Activated CD8-positive, alpha-beta memory T cell treated with anti-CD3 and anti-CD28 coated beads for 24 hours (primary cell): ENCODE measurements at places on chromosomes 7 and 10.

DNA sequence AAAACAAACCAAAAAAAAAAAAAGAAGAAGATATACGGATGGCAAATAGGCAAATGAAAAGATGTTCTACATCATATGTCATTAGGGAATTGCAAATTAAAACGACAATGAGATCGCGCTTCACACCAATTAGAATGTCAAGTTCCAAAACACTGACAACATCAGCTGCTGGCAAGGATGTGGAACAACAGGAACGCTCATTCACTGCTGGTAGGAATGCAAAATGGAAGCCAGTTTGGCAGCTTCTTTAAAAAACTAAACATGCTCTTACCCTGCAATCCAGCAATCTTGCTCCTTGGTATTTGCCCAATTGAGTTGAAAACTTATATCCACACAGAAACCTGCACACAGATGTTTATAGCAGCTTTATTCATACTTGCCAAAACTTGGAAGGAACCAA lies 34.8 kb downstream of the CALML5 start:
- no peak for DNase-seq

DNA sequence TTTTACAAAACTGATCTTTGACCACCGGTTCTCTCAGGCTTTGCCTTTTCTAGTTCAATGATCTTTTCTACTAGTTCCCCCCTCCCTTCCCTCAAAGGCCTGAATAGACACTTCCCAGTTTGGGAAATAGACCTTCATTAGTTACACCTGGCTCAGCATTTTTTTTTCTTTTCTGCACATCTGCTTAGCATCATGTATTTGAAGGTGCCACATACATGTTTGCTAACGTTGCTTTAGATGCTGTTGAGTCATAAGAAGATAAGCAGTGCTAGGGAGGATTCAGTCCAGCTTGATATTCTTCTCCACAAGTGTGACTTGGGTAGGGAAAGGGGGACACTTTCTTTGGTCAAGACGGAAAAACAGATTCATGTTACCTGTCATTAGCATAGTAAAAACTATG lies 78.3 kb downstream of the BICC1 start:
- DNase-seq: no peak

GRCh38 chr10:92880233-92880861 lies 32.0 kb downstream of the EXOC6 start:
- no peak for DNase-seq

DNA sequence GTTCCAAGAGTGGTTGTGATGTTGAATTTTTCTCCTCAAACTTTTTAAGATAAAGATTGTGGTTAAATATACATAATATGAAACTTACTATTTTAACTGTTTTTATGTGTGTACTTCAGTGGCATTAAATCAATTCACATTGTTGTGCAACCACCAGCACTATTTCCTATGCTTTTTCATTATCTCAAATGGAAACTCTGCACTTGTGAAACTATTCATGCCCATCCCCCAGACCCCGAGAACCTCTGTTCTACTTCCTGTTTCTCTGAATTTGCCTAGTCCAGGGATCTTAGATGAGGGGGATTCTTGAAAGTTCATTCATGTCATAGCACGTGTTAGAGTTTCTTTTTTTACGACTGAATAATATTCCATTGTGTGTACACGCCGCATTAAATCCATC lies 67.0 kb downstream of the WDR37 start:
- DNase-seq: no peak

DNA sequence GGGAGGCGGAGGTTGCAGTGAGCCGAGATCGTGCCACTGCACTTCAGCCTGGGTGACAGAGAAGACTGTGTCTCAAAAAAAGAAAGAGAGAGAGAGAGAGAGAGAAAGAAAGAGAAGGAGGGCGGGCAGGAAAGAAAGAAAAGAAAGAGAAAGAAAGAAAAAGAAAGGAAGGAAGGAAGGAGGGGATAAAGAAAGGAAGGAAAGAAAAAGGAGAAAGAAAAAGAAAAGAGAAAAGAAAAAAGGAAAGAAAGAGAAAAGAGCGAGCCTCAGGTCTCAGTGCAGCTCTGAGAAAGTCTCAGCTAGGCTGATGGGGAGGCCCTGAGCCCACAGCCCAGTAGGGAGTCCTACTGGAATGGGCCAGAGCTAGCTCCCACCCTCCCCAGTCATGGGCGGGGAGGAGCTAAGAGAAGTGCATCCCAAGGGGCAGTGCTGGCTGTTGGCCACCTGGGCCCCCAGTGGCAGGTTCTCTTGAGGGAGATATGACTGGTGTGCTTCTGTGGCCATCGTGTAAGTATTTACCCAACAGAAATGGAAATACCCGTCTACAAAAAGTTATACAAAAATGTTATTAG lies 69.3 kb downstream of the ABRAXAS2 start:
- no peak for DNase-seq

DNA sequence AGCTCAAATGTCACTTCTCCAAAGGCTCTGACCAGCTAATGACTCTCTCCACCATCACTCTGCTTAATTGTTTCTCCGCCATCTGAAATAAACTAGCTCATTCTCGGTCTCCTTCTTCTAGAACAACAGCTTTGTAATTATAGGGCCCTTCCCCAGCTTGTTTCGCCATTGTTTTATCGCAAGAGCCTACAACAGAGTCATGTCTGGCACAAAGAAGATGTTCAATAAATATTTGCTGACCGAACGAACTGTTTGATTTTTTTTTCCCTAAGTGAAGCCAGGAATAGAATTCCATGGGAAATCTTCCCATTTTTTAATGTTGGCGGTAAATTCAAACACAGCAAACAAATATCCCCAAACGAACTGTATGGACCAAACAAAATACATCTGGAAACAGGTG lies 63.8 kb upstream of the NMT2 start:
- DNase-seq: no peak

- DNase-seq: no peak
These were observed 171.7 kb downstream of the FAM107B start for GRCh38 chr10:14602807-14603533.

GRCh38 chr7:44618753-44619152 lies 12.3 kb downstream of the OGDH start:
- no peak for DNase-seq

DNA sequence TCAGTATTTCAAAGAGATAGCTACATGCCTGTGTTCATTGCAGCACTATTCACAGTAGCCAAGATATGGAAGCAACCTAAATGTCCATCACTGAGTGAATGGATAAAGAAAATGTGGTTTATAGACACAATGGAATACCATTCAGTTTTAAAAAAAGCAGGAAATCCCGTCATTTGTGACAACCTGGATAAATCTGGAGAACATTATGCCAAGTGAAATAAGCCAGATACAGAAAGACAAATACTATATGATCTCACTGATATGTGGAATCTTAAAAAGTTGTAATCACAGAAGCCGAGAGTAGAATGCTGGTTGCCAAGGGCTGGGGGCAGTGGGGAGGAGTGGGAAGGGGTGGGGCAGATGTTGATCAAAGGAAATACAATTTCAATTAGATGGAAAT lies 235.8 kb upstream of the IGFBP3 start:
- no peak for DNase-seq

- no peak for DNase-seq
These were observed 58.9 kb downstream of the CALML3 start for GRCh38 chr10:5583525-5584175.

GRCh38 chr7:39187130-39187529 lies 209.4 kb downstream of the POU6F2 start:
- DNase-seq: no peak

- no peak for DNase-seq
These were observed 4.7 kb upstream of the ITPRIP start for GRCh38 chr10:104342941-104343411.

GRCh38 chr10:32357056-32357735 lies 10.2 kb upstream of the EPC1 start:
- DNase-seq: no peak

DNA sequence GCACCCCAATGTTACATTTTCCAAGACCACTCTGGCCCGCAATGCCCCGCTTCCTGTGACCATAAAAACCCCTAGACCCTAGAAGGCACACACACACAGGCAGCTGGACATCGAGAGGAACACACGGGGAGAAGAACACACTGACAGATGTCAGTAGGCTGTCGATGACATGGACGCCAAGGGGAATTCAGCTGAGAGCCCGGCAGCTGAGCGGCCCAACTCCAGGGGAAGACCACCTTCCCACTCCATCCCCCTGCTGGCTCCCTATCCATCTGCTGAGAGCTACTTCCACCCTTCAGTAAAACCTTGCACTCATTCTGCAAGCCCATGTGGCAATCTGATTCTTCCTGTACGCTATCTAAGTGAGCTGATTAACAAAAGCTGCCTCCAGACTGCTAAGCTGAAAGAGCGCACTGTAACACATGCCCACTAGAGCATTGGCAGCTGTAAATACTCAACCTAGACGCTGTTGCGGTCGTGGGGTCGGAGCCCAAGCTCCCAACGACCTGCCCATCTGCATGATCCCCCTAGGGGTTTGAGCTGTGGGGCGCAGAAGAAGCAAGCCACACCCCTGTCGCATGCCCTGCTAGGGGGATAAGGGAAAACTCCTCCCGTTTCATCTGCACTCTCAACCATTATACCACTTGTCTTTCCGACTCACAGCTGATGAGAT lies 843.6 kb upstream of the POT1 start:
- no peak for DNase-seq

DNA sequence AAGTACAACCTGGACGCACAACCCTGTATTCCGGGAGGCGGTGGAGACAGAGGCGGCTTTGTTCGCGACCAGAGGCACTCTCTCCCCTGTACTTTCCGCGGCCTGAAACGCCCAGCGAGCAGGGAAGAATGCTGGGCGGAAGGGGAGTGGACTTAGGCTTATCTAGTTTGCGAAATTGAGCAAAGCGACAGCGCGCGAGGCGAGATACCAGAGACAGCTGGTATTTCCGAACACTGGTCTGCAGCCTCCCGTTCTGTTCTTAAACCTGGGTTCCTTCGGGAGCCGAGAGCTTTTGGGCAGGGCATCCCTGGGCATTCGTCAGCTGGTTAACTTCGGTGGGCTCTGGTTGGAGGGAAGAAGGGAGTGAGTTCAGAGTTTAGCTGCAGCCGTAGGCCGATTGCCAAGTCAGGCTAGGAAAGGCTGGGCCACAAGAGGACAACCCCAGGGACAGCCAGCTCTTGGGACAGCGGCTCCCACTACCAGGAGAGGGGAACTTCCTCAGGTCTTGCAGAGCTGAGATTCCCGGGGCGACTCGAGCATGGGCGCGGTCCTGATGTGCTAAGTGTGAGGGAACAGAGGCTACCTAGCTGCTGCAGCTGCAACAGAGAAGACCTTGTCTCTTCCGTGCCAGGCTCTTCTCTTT lies 3.9 kb downstream of the HMX3 start:
- DNase-seq: peak; percentile 62

GRCh38 chr7:80165177-80165576 lies 30.5 kb downstream of the GNAI1 start:
- DNase-seq: no peak

- no peak for DNase-seq
These were observed 66.3 kb upstream of the ZRANB1 start for GRCh38 chr10:124875596-124875995.

- DNase-seq: no peak
These were observed 9.2 kb downstream of the LHPP start for GRCh38 chr10:124470544-124471434.

DNA sequence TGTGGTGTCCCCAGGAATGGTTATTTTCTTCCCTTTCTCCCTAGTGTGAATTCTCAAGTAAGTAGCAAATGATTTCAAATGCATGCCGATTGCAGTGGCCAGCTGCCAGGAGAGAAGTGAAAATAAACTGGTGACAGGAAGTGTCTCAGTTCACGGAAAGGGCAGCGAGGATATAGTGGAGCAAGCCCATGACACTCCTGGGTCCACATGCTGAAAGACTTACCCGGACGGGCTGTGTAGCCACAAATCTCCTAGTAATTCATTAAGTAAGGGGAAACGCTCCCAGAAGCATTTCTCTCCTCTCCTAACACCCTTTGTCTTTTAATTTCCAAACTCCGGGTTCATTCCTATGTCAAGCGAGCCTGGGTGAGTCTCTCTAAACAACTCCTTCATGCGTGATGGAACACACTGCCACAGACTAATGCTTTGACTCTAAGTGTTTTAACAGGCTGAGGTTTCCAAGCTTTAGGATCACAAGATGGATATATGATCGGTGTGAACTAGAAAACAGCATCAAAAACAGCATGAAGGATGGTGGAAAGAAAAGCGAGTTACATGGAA lies 125.6 kb downstream of the CYP26A1 start:
- DNase-seq: no peak

DNA sequence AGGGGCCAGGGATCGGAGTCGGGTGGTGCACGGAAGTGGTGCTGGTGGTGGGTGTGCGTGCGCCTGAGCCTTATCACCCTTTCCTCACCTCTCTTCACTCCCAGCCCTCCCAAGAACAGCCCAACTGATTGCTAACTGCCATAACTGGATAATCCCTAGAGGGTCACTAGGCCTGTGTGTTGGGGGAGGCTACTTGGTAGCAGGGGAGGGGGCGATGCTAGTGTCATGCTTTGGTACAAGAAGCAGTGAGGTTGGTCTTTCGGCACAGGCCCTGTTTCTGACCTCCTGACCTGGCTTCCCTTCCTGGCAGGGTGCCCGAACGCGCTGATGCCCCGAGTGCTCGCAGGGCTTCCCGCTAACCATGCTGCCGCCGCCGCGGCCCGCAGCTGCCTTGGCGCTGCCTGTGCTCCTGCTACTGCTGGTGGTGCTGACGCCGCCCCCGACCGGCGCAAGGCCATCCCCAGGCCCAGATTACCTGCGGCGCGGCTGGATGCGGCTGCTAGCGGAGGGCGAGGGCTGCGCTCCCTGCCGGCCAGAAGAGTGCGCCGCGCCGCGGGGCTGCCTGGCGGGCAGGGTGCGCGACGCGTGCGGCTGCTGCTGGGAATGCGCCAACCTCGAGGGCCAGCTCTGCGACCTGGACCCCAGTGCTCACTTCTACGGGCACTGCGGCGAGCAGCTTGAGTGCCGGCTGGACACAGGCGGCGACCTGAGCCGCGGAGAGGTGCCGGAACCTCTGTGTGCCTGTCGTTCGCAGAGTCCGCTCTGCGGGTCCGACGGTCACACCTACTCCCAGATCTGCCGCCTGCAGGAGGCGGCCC lies 652 bp downstream of the KAZALD1 start:
- DNase-seq: peak; percentile 80

- DNase-seq: no peak
These were observed 4.3 kb upstream of the ZNF503 start for GRCh38 chr10:75405598-75406461.

DNA sequence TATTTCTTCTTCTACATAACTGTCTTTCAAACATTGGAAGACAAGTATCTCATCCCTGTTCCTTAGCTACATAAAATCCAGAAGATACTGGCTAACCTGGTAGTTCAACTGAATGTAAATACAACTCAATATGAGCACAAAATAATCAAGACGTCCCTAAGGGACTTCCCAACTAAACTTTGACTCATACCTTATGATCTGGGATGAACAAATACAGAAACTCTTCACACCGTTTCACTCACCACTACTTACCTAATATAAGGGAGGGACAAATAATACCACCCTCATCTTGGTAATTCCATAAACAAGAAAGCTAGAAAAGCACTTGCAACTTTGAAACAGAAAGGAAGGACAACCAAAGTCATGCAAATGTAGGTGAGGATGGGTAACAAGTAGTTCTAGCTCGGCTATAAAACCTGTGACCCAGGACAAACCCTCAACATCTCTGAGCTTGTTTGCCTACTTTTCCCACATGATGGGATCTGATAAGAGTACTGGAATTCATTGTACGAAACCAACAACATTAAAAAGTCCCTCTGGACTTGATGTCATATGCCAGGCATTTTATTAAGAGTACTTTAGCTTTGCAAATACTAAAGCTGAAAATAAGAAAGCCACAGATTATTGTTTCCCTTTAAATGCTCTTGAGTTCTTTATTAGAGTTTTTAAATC lies 121.9 kb downstream of the STRA8 start:
- no peak for DNase-seq
